ENCODE measurements at places on chromosomes 5 and 9.

DNA sequence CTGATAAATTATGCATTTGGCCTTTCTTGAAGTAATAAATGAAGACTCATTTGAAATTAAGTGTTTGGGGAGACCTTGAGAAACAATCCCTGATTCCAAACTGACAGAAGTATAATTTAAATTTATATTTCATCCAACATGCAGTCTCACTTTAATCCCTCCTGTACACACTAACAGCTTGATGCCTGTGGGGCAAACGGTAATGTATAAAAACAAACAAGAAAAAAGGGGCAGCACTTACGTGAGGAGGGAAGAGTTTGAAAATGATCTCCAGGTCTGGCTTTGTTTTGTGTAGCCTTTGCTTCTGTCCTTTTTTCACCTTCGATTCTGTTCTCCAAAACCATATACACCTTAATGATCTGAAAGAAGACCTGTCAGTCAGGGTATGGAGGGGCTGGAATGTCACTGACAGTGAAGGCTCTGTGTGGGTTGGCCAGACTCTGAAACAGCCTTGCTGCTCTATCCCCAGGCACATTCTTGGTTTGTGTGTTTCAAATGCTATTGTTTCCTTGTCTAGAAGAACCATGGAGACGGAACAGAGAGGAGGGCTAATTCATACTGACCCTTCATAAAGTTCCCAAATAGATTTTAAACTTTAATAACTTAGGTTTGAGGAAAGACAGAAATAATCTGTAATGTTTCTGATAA lies 338.2 kb upstream of the WWC1 start:
- no peak for DNase-seq

GRCh38 chr9:3586066-3586465 lies 60.3 kb upstream of the RFX3 start:
- no peak for DNase-seq

- no peak for DNase-seq
These were observed 39.1 kb upstream of the CPEB4 start for GRCh38 chr5:173848986-173849596.

DNA sequence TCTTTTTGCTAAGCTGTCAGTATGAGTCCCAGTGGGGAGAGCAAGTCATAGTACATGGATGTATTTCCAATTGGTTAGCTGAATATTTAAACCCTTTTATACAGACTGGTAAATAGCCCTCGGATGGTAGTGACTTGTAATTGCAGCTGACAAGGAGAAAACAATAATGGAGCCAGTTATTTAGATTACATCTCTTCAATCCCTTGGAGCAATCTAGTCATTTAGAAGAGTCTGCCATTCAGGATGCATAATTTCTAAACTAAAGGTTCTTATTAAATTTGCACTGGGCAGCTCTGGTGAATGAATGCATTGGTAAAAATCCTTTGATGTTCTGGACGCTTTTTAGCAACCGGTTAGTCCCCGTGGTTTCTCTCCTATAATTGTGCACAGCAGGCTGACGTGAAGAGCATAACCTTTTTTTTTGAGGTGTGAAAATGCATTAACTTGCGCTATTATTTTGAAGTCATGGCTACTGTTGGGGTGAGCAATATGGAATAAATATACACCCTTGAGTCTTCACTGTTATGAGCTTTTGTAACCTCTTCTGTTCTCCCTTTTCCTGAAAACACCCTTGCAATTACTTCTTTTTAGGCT lies 158.6 kb upstream of the CD180 start:
- DNase-seq: no peak

DNA sequence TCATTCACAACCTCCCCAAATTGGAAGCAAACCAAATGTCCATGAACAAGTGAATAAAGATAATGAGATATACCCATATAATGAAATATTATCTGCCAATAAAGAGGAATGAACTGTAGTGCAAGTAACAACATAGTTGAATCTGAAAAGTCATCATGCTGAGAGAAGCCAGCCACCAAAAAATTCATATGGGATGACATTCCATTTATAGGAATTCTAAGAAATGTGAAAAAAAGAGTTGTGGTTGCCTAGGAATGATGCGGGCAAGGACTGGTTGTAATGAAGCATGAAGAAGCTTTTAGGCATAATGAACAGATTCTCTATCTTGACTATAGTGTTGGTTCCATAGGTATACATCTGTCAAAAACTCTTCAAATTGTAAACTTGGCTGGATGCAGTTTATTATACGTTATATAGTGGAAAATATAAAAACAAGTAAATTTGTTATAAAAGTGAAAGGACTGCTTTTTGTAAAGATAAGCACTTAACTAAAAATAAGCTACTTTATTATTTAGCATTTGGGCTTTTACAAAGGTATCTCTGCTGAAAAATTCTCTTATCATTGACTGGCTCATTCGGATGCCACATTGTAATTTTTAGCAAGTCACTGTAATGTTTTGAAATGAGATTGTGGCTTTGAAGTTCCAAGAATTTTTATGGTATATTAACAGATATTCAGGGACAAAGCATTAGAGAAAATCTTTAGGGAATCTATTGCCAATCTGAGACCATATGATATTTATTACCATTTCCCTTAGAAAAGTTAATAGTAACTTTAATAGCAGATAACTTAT lies 21.2 kb upstream of the TTC23L start:
- DNase-seq: no peak

- DNase-seq: no peak
These were observed 28.9 kb upstream of the SLC12A7 start for GRCh38 chr5:1140818-1141189.

All from CD4-positive, alpha-beta T cell treated with Interferon gamma for 1 hour (primary cell).